Stimulated activated CD4-positive, alpha-beta T cell treated with anti-CD3 and anti-CD28 coated beads, TNF-alpha, amount 100 ng/mL, for 4 hours (primary cell): ENCODE measurements at places on chromosomes 13 and 19.

DNA sequence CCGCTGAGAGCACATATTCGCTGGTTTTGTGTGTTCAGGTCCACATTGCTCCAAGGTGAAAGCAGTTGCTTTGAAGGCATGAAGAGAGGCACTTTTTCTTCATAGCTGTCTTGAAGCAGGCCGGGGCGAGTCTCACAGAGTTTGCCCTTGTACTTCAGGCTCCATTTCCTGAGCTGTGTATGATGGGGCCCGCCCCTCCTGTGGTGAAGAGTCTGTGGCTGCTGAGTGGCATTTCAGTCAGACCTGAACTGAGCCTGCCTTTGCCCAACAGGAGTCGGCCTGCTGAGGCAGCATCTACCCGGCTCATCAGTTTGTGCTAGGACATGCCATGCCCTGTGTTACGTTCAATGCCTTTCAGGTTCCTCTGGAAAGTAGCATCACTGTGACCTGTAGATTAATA is 44.4 kb upstream of the C1QTNF9 start:
- peak; percentile 50 for DNase-seq

- DNase-seq: no peak
These were observed 41.7 kb upstream of the EEF1AKMT1 start for GRCh38 chr13:20815464-20815863.

DNA sequence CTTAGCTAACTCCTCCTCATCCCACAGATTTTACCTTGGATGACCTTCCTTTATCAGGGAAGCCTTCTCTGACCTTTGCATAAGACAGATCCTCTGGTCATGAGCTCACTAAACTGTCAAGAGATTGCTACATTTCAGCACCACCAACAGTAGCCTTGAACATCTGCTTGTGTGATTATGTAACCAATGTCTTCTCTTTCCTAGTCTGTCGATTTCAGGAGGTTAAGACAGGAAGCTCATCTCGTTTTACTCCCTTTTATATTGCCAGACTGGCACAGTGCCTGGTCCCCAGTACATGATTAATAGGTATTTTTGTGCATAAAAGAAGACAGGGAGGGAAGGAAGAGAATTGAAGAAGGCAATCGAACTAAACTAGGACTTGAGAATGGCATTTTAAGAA is 1697.7 kb downstream of the EFNB2 start:
- DNase-seq: no peak

GRCh38 chr19:6668691-6669090 is 1.3 kb downstream of the TNFSF14 start:
- no peak for DNase-seq
